ENCODE measurements at places on chromosomes 3 and 15. TPM values are rescaled to one million over a fixed set of nuclear protein-coding genes. Genes with fewer than 3 reads are reported as not detected.

- DNase-seq = no peak
Measured at GRCh38 chr3:53581671-53582070, 87.3 kb downstream of the CACNA1D start.

Gene IFT57
- 98.4 TPM for polyA plus RNA-seq

- peak; percentile 35 for DNase-seq
Measured at GRCh38 chr3:129794311-129795185, 99.0 kb downstream of the TMCC1 start.

Gene SLC9C1
- polyA plus RNA-seq = 0.72 TPM

Gene TM4SF4
- 2.8 TPM for polyA plus RNA-seq

DNA sequence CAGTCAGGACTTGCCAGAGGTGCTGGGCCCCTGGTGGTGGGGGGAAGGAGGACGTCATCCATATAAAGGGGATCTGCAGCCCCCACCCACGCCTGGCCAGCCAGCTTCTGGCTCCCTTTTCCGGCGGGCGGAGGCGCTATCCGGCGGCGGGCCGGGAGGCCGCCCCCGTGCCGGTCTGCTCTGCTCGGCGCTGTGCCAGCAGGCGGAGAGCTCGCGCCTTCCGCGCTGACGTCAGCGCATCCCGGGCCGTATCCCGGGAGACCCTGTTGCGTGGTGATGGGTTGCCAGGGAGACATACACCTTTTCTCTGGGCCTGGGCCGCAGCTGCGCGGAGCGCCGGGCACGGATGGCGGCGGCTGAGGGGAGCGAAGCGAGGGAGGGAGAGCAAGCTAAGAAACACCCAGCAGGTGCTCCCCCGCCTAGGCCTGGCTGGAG, 1.1 kb downstream of the FAM131A start:
- DNase-seq = peak; percentile 75

DNA sequence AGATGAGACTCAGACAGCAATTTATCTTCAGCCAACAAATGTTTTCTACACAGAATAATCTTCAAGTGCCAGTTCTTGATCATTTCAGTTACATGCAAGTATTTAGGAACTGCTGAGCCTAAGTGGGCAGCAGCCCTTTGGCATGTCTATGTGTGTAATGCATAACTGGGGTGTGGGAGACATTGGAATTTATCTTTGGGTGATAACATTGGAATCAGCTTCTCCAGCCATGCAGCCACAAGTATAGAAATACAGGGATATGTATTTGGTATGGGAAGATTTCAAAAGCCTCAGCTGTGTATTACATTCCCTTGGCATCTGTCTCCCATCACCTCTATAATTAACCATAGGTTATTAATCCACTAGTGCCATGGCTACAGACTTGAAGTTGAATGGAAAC, 63.4 kb upstream of the FOXP1 start:
- no peak for DNase-seq

Gene SLC12A6
- 25.4 TPM for polyA plus RNA-seq

Gene FILIP1L
- 47.8 TPM for polyA plus RNA-seq

DNA sequence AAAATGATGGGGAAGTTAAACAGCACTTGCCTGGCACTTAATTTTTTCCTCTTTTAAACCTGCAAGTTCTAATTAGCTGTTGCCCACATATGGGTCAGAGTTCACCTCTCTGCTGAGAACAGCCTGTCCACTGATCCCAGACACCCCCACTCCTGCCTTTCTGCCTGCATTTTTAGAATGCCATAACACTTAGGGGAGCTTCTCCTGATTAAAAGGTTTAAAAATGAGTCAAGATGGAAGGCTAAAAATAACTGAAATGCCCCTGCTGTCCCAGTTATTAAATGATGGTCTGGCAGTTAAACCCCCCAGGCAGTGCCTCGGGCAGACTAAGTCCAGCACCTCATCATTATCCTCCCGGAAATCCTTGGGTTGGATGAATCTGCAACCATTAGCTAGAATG, 913.6 kb upstream of the ARPP21 start:
- DNase-seq = no peak

Gene TNK2
- polyA plus RNA-seq = 21.6 TPM

DNA sequence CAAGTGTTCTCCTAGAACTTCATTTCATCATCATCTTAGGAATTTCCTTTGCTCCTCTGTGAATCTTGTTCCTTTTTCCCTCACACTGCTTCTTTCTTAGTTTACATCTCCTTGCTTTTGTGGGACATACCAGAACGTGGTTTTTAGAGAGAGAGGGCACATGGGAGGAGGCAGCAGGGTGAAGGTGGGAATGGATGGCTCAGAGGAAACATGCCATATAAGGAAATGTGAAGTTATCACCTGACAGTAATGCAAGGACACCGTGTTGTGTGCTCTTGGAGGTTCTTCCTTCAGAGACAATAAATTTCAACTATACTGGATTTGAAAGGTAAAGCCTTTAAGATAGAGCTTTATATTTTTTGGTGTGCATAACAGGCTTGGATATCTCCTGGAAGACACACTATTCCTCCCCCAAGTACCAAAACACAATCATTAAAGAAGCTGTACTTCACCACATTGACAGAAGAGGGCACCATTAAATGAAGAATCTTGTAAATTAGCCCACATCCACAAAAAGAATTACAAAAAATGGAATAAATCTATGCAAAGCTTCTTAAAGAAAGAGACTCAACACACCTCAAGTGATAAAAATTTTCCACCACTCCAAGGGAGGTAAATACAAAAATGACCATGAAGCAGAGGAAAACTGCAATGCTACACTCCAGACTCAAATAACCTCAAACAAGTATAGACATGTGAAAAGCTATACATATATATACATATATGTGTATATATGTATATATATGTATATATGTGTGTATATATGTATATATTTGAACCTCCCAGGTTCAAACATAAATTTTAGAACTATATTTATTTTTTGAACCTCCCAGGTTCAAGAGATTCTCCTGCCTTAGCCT, 26.1 kb downstream of the RPL39L start:
- DNase-seq = no peak

Gene ANKUB1
- polyA plus RNA-seq = 0.72 TPM

DNA sequence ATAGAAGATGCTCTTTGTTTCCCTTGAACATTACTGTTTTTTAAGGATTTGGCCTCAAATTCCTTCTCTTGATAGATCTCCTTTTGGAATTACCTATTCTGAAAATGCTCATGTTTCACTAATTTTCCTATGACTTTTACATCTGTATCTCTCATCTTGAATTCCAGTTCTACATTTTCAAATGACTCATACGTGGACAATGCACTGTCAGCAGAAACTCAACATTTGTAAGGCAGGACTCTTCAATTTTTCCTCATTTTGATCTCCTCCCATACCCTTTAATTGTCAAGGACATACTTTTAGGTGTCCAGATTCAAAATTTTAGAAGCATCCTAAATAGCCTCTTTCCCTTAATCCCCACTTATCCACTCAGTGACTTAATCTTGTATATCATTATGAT, 341.0 kb upstream of the RASGRP1 start:
- no peak for DNase-seq

Gene CACNA1D
- 12.2 TPM for polyA plus RNA-seq

DNA sequence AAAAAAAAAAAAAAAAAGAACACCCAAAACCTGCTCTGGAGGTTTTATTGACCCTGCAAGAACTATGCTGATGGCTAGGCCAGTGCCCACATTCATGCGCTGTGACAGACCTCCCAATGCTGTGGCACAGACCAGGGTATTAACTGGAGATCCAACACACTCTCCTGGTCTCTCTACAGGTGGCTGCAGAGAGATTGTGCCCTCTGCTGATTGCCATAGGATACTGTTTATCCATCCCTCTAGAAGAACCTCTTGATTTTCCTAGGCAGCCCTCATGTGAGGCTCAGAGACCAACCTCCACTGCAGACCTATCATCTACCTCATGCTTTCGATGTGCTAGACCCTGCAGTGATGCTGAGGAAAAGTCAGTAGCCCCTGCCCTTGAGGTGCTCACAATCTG, 125.5 kb upstream of the TRIM42 start:
- DNase-seq = no peak

- peak; percentile 43 for DNase-seq
Measured at GRCh38 chr3:53195602-53196574, 34.9 kb downstream of the PRKCD start.

Gene SLC2A2
- polyA plus RNA-seq = 15.1 TPM

Gene HRG
- polyA plus RNA-seq = 1.7 TPM

DNA sequence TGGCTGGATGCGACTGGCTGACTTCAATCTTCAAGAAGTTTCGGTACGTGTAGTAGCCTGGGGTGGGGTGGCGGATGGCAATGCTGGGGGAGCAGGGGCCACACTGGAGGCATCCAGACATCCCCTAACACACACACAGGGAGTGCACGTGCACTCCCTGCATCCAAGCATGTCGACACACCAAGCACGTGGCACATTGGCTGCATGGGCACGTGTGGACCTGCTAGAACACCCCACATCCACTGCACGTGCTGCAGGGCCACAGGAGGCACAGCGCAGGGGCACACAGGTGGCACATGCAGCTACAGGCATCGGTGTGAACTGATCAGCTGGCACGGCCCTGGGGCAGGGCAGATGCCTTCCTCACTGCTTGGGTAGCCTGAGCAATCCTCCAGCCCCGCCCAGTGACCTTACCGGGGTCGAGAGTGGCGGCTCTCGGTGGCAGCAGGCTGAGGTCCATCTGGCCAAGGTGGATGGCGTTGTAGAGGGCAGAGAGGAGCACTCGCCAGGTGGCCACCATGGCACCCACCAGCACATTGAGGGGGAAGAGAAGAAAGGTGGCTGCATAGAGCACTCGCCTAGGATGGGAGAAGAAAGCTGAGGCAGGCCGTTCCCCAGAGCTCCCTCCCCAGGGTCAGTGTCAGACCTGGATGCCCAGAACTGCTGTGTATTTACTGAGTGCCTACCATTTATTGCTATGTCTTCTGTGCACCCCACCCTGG, 7.5 kb downstream of the ISLR start:
- DNase-seq = no peak

- no peak for DNase-seq
Measured at GRCh38 chr3:14843321-14843720, 24.6 kb downstream of the FGD5 start.

- no peak for DNase-seq
Measured at GRCh38 chr15:65558336-65558735, 28.1 kb downstream of the HACD3 start.

- no peak for DNase-seq
Measured at GRCh38 chr15:81273200-81273599, 50.7 kb downstream of the STARD5 start.

DNA sequence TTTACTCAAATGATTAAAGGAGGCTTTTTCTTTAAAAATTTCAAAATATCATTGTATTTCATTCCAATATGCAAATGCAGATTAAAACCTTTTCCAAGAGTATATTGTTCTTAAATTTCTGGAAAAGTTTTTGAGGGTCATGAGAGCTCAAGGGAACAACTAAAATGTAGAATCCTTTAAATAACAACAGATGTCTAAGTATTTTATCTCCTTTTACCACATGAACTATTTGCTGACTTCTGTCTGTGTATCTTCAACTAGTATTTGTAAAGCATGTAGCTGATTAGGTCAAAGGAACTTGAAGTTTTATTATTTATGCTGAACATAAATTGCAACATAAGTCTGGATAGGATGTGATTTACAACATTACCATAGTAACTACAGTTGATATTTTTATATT, 402.6 kb downstream of the CNTN6 start:
- no peak for DNase-seq

DNA sequence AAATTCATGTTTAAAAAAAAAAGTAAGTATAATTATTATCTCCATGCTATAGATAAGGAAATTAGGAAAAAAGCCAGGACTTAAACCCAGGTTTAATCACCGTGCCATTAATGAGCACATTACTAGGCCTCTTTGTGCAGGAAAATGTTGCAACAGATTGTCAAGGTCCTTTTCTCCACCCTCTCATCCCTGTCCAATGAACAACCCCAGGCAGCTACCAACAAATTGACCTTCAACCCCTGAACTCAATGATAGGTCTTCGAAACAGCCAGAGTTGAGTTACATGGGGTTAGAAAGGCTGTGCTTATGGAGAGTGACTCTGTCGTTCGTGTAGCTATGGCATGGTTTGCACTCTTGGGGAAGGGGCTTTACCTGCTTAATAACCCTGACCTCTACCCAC, 84.2 kb upstream of the CTNNB1 start:
- no peak for DNase-seq

DNA sequence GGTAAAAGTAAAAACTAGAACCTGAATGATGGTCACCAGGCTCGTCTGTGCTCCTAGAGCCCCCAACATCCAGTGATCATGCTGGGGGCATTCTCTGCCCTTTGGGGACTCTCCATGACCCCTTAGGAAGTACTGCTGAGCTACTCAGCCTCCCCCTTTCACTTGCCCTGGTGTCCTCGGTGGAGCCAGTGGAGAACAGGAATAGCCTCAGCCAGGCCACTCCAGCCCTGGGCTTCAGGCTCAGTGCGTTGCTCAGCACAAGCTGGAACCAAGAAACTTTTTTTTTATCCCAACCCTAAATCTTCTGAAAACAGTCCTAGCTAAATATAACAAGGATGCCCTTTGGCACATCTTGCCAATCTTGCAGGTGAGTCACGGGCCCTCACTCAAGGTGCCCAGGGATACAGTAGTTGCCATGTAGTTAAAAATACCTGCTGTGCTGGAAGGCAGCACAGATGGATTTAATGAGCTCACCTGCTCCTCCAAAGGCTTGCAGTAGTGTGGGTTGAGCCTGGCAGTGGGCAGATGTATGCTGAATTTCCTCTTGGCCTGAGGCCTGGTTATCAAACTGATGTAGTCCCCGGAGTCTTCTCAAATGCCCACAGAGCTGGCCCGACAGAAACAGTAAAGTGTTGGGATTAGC, 46.9 kb upstream of the TMEM158 start:
- no peak for DNase-seq

Gene SPINK8
- polyA plus RNA-seq = 0.52 TPM

DNA sequence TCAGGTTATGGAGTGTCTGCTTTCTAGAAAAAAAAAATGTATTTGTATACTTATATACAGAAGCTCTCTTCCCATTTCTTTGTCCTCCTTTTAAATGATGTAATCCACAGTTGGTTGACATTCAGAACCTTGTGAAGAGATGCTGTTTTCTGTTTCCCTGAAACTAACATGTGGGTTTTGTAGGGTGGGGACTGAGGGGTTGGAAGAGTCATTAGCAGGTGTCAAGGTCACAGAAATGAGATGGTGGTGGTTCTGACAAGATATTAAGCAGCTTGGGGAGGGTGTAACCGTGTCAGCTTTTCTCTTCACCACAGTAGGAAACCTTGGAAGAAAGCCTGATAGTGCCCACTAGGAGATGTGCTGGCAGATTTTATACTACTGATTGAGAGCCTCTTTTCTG, 2.4 kb downstream of the RASA2 start:
- no peak for DNase-seq

- DNase-seq = no peak
Measured at GRCh38 chr15:90213818-90214204, 12.7 kb downstream of the SEMA4B start.

- DNase-seq = no peak
Measured at GRCh38 chr3:149958171-149958796, 12.4 kb downstream of the PFN2 start.

GRCh38 chr3:4656059-4656458, 162.9 kb downstream of the ITPR1 start:
- DNase-seq = peak; percentile 72

GRCh38 chr3:18216996-18217395, 208.1 kb downstream of the SATB1 start:
- DNase-seq = no peak

Gene CKMT1A
- 1.7 TPM for polyA plus RNA-seq

- DNase-seq = no peak
Measured at GRCh38 chr3:37183375-37183831, 9.0 kb upstream of the LRRFIP2 start.
